ENCODE measurements at places on chromosomes 6 and 20.

- DNase-seq, result no peak
Observed at GRCh38 chr20:53270792-53271375, 298.7 kb downstream of the TSHZ2 start.

- DNase-seq, result peak; percentile 8
Observed at GRCh38 chr6:148817689-148818088, 70.9 kb downstream of the UST start.

DNA sequence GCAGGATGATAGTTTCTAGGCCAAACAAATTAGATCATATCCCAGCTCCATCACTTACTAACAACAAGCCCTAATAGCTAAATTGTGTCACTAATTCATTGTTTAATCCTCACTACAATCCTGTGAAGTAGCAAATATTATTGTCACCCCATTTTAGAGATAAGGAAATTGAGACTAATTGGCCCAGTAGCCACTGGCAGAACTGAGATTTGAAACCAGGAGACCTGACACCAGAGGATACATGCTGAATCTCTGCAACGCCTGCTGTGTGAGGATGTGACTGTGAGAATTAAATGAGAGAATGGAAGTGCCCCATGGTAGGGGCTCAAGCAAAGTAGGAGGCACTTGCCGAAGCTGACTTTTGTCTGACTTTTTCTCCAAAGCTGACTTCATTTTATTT, 124.3 kb upstream of the CITED2 start:
- DNase-seq, result no peak

- no peak for DNase-seq
Observed at GRCh38 chr20:33276303-33277113, 6.5 kb upstream of the BPIFB1 start.

- peak; percentile 18 for DNase-seq
Observed at GRCh38 chr6:166313255-166314070, 5.3 kb upstream of the PRR18 start.

- no peak for DNase-seq
Observed at GRCh38 chr6:84796343-84796742, 31.9 kb upstream of the TBX18 start.

- DNase-seq, result no peak
Observed at GRCh38 chr6:14406614-14407331, 289.2 kb downstream of the CD83 start.

GRCh38 chr6:118853408-118853807, 40.5 kb upstream of the ASF1A start:
- DNase-seq, result no peak

DNA sequence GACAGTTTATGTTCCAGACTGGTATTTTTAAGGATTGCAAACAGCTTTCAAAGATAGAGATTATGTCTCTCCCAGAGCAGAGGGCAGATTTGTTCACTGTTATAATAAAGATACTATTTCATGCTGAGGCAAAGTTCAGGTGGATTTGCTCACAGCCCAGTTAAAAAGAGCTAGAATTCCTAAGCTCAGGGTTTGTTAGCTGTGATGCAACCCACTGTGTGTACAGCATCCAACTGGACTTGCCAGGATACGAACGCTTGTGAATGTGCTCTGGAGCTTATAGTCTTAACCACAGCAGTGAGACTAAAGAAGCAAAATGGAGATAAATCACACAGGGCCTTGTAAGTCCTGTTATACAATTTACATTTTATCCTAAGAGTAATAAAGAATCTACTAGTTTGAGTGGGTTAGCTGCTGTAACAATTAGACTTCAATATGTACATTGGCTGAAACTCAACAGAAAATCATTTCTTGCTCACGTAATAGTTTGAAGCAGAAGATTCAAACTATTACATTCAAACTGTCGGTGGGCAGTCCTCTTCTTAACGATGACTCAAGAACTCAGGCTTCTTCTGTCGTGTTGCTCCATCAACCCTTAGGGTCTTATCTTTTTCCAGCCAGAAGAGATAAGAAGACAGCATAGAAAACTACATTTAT, 204.0 kb upstream of the PLN start:
- DNase-seq, result no peak

- DNase-seq, result no peak
Observed at GRCh38 chr20:44701118-44701857, 13.9 kb upstream of the CCN5 start.

- no peak for DNase-seq
Observed at GRCh38 chr20:44141873-44142272, 45.1 kb downstream of the JPH2 start.

DNA sequence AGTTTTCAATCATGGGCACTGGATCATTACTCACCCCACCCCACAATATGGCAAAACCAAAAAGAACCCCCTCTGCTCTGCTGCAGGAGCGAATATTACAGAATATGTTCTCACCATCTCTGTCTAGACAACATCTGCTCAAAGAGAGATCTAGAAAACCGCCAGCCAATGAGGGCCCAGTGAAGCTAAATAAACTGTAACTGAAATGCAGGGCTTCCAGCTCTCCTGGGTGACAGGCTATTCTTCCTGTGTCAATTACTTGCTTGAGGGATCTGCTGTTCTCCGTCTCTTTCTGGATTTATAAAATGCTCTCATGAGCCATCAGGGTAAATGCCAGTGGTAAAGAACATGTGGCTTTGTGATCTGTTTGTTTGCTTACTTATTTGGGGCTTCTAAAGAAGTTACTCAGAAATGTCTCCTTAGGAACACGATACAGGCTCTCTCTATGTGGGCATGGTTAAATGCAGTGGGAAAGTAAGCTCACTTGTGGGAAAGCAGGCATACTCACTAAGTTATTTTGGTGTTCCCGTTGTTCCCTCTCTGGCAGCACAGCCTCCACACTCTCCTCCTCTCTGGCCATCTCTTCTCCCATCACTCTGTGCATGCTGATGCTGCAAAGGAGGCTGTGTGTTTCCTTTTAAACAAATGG, 44.8 kb downstream of the TTI1 start:
- DNase-seq, result no peak

GRCh38 chr6:129754750-129755149, 44.8 kb upstream of the ARHGAP18 start:
- no peak for DNase-seq

- no peak for DNase-seq
Observed at GRCh38 chr6:37019065-37019450, 13.6 kb downstream of the FGD2 start.

DNA sequence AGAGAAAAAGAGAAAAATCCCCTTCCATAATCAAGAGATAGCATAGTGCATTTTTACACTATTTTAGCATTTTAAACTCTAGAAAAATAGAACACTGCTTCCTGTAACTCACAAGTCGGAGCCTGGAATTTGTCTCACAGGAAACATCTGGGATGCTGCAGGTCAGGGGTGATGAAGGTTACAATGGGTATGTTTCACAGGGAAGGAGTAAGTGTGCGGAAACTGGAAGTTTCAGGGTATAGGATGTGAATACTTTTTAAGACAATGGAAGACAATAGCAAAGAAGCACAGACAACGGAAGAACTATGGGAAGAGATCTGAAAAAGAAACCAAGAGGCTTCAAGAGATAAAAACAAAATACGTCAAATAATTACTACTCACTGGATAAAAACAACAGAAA, 361.0 kb upstream of the MARCKS start:
- DNase-seq, result no peak

- DNase-seq, result no peak
Observed at GRCh38 chr20:63177785-63178445, 38.0 kb downstream of the YTHDF1 start.

DNA sequence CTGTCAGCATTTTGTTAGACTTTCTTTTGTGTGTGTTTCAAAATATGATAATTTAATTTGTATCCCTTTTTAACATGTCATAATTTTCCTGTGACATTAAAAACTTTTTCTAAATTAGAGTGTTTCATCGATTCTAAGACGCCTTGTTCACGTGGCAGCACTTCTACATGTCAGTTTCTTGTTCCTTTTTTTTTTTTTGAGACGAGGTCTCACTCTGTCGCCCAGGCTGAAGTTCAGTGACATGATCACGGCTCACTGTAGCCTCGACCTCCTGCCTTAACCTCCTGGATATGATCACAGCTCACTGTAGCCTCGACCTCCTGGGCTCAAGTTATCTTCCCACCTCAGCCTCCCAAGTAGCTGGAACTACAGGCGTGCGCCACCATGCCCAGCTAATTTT, 27.6 kb upstream of the ADRM1 start:
- no peak for DNase-seq

GRCh38 chr6:43347444-43347843, 22.0 kb downstream of the ZNF318 start:
- DNase-seq, result no peak

- DNase-seq, result peak; percentile 80
Observed at GRCh38 chr20:44651684-44652423, at the start of gene ADA. Gene ADA (minus strand): TSS chr20:44651699. CDS start chr20:44651607, 92 bp downstream.

- DNase-seq, result peak; percentile 57
Observed at GRCh38 chr6:24719125-24719971, at the start of gene C6orf62. Gene C6orf62 (minus strand): TSS chr6:24719154. CDS start chr6:24718668, 486 bp downstream.

DNA sequence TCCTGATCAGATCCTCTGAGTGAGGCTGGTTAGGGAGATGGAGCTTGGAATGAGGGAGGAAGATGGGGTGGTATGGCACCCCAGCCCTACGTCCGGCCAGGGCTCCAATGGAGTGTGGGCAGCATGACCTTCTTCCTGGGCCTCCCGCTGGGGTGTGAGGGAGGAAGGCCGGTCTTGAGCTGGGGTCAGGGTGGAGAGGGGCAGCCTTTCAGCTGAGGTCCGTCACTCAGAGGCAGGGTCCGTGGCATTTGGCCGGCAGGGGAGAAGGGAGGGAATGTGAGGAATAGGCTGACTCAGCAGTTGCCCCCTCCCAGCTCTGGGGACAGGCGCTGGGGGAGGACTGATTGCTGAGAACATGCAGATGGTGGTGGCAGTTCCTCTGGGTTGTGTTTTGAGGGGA, 25.5 kb upstream of the VEGFA start:
- no peak for DNase-seq

GRCh38 chr20:51886341-51886740, 84.0 kb upstream of the SALL4 start:
- DNase-seq, result no peak

DNA sequence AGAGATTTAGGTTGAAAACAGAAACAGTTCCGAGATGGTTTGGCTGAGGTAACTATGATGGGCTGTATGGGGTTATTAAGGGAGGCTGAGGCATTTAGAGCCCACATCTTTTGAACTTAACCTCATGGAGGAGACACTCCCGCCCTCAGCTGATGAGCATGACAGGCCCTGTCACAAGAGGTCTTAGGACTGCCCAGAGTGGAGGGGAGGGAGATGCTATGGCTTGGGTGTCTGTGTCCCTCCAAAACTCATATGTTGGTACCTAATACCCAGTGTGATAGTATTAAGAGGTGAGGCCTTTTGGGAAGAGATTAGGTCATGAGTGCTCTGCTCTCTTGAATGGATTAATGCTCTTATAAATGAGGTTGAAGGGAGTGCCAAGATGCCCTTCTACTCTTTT, 126.6 kb downstream of the CDC5L start:
- no peak for DNase-seq

DNA sequence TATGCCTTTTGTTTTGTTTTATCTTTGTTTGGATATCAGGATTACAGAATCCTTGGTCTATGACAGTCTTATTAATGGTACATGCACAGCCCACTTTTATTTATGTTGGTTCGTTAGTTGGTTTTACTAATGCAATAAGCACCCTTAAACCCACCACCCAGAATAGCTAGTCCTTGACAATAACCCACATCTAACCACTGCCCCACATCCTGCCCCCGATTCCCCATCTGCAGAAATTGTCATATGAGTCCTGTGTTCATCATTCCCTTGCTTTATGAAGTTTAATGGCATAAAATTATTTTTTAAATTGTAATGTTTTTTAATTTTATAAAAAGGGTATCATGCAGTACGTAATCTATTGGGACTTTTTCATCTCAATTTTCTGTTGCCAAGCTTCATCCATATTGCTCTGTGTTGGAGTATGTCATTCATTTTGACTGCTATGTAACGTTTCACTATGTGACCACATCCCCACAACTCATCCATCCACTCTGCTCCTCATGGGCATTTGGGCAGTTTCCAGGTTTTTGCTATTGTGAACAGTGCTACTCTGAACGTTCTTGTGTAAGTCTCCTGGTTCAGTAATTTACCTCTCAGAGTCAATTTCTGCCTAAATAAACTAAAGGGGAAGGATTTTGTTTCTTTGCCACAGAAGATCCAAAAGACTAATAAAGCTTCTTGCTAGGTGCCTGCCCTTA, 150.4 kb downstream of the MRPL14 start:
- no peak for DNase-seq

- DNase-seq, result no peak
Observed at GRCh38 chr6:42260972-42261371, 43.3 kb upstream of the MRPS10 start.

DNA sequence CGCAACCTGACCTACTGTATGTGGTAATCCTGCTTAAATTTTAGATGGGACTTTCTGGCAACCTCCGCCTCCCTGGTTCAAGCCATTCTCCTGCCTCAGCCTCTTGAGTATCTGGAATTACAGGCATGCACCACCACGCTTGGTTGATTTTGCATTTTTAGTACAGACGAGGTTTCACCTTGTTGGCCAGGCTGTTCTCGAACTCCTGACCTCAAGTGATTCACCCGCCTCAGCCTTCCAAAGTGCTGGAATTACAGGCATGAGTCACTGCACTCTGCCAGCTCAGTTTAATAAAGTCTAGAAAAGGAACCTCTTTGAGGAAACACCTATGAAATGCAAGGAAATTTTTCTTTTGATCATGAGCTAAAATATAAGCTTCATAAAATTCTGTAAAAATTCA, 9.0 kb upstream of the PLCB4 start:
- no peak for DNase-seq

GRCh38 chr20:22223236-22223635, 361.1 kb downstream of the FOXA2 start:
- peak; percentile 6 for DNase-seq

DNA sequence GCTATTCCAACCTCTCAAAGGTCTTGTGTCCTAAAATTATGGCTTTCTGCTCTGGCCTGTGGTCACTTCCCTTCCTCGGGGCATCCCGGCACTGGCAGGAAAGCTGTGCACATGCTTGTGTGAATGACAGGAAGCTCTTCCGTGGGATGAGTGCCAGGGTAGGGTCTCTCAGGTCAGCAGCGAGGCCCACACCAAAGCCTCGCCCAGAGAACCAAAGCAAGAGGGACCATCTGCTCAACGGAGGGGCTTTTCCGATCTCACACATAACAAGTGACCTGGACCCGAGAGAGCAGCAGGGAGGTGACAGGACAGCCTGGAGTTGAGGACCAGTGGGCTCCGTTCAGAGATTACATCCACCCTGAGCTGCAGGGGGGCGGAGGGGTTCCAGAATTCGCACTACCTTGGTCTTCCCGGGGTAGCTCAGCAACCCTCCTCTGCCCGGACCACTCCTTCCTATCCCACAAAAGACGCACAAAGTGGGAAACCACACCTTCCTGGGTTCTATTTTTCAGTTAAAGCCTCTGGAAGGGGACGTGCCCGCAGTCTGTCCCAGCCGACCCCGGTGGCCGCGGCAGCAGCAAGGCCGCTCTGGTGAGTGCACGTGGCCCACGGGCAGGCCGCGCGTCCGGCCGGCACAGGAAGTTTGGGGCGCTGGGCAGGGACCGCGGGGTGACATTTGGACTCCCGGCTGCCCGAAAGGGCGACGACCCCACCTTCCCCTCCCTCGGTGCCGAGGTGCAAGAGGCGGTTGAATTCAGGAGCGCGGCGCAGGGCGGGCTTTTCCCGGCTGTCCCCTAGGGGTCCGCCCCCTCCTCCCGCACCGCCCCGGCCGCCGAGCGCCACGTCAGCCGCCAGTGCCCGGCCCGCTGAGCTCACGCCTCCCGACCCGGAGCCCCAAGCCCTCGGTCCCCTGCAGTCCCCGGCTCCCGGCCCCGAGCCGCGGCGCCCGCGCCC, 988 bp downstream of the TXNDC5 start:
- peak; percentile 74 for DNase-seq

- no peak for DNase-seq
Observed at GRCh38 chr6:121260651-121261102, 73.6 kb downstream of the TBC1D32 start.

All from large intestine (tissue), 12 donors.